ENCODE measurements at places on chromosomes 1 and 21. TPM values are rescaled to one million over a fixed set of nuclear protein-coding genes. Genes with fewer than 3 reads are reported as not detected.

The ATP6V1G3 gene
- not detected for total RNA-seq

The TOMM20 gene
- 81.3 TPM for total RNA-seq

The HDGF gene
- total RNA-seq, result 170 TPM

The OR2T35 gene
- total RNA-seq, result not detected

The KCNT2 gene
- total RNA-seq, result 6.2 TPM

The IL20 gene
- total RNA-seq, result not detected
